ENCODE measurements at places on chromosomes 7 and 10. TPM values are rescaled to one million over a fixed set of nuclear protein-coding genes. Genes with fewer than 3 reads are reported as not detected.
A peak's percentile ranks its signal among the peaks of the same experiment; 100 is the strongest.

DNA sequence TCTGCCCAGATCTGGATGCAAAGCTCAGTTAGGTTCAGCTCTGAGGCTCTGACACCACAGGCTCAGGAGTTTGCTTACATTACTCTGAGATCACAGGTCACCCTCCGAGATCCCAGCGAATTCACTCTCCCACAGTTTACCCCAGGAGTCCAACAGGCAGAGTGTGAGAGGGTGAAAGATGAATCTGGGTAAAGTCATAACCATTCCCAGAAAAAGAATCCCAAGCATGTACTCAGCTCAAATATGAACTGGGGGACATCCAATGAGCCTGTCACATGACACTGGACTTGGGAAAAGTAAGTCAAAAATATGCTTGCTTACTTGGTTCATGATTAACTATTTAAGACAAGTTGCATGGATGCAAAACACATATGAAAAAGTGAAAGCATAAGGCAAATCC is 110.3 kb upstream of the ARID5B start:
- peak; percentile 29 for DNase-seq

DNA sequence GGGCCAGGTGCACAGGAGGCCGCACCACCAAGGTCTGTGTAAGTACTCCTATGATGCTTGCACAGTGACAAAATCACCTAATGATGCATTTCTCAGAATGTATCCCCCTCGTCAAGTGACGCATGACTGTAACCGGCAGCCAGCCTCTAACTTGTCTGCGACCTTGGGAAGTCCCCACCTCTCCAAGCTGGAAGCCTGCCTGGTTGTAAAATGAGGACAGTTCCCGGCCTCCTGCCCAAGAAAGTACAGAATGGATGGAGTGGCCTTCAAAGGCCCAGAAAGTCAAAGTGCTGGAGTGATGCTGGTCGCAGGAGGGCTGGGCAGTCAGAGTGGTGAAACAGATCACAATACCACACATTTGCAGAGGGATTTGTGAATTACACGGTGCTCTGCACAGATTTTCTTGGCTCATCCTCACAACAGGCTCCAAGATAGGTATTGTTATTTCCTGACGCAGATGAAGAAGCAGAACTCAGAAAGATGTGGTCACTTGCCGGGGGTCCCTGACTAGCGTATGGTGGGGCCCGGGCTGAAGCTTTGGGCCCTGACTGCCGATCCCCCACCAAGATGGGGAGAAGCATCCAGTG is 22.8 kb downstream of the SPOCK2 start:
- no peak for DNase-seq

DNA sequence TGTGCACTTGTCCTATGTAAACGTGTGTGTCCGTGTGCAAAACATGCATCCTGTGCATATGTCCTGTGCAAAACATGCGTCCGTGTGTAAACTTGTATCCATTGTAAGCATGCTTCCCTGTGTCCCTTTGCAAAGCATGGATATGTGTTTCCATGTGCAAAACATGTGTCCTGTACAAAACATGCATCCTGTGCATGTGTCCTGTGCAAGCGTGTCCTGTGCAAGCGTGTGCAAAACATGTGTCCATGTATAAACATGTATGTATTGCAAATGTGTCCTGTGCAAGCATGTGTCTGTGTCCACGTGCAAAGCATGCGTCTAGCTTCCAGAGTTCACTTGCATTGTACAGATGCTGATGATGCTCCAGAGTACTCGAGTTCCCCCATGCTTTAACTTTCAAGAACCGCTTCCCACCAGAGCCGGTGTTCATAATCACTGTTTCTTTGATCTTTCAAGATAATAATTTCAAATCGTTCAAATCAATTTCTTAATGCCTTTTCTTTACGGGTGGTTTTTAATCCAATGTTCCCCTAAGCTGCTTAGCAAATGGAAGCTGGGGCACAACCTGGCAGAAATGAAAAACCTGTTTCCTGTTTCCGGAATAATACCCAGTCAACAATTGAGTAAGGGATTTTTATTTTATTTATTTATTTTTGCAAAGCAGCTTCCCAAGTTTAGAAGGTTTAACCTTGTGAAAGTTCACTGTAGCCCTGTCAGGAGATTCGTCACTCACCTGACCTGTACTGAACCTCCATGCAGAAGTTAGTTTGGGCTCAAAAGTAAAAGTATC is 641 bp upstream of the ASB13 start:
- no peak for DNase-seq

GRCh38 chr7:108079648-108080591 is 50.2 kb downstream of the LAMB4 start:
- peak; percentile 66 for DNase-seq

DNA sequence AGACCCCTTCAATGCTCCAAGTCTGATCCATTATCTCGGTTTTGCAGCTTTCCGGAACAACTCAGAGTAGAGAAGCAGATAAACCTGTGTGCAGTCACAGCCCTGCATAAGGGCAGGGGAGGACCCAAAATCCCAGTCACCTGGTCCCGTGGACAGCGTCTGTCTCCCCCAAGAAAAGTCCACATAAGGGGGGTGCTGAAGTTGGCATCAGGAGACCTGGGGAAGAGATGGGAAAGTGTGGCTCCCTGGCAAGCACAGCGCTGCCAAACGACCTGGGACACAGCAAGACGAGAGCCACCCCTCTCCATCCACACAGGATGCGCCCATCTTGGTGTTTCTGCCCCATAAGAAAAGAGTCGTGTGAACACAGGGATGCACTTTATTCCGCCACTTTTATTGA is 27.9 kb downstream of the ASB13 start:
- no peak for DNase-seq

DNA sequence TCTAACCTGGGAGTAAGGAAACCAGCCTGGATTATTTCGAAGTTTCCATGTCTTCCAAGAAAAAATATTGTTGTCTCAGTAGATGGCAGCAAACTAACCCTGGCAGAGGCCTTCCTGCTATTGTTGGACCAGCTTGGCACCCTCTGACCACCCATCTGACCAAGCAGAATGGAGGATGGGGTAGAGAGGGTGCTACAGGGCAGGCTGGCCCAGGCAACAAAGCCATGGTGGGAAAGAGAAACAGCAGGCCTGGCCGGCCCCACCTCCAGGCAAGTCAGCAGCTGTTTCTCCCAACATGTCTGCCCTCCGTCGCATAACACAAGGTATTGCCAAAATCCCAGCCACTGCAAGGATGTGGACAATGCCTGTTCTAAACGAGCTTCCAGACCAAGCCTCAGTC is 95.0 kb downstream of the FAM53B start:
- peak; percentile 74 for DNase-seq

DNA sequence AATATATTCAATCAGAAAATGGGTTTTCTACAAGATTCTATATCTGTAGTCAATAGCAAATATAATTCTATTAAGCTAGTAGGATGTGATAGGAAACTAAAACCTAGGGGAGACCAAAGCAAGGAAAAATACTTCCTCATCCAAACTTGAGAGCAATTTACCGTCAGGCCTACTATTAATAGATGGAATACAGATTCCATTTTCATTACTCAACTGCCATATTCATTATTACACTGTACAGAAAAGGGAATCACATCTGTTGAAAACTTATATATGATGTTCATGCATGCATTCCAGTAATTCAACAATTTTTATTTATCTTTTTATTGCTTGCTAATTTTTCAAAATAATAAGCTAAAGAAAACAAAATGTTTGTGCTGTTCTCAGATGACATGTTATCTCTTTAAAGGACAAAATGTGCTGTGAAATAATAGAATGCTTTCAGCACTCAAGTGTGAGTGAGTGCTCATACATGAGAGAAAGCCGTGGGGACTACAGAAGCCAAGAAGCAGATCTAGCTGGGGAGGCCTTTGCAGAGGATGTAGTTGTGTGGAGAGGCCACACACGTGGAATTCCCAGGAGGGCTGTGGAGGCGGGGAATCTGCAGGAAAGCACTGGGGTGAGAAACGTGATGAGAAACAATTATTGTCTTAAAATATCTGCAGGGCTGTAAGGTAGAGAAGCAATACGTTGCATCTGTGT is 110.0 kb downstream of the EGFR start:
- peak; percentile 80 for DNase-seq

DNA sequence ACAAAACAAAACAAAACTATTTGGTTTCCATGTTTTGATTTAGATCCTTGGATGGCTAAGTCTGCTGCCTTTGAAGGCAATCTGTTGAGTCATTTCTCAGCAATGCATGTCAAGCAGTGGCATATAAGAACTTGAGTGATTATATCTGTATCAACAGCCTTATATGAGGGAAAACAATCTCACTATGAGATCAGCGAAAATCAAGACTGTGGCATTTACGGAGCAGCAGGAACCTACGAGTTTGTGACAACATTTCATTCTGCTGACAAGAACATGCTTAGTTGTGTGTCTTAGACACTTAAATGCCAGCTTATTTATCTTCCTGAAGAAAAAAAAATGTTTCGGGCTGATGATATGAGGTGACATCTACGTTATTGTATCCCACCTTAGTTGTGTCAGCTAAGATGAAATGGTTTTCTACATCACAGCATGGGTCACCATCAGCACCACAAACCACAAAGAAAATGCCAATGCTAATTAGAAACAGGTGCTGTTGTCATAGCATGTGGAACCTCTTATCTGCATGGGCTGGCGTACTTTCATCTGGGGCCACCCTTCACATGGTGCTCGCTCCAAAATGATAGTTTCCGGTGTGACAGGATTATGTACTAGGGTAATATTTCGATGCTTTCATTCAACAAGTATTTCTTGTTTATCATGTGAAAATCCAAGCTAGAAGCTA is 1085.5 kb downstream of the SORCS1 start:
- DNase-seq = no peak

DNA sequence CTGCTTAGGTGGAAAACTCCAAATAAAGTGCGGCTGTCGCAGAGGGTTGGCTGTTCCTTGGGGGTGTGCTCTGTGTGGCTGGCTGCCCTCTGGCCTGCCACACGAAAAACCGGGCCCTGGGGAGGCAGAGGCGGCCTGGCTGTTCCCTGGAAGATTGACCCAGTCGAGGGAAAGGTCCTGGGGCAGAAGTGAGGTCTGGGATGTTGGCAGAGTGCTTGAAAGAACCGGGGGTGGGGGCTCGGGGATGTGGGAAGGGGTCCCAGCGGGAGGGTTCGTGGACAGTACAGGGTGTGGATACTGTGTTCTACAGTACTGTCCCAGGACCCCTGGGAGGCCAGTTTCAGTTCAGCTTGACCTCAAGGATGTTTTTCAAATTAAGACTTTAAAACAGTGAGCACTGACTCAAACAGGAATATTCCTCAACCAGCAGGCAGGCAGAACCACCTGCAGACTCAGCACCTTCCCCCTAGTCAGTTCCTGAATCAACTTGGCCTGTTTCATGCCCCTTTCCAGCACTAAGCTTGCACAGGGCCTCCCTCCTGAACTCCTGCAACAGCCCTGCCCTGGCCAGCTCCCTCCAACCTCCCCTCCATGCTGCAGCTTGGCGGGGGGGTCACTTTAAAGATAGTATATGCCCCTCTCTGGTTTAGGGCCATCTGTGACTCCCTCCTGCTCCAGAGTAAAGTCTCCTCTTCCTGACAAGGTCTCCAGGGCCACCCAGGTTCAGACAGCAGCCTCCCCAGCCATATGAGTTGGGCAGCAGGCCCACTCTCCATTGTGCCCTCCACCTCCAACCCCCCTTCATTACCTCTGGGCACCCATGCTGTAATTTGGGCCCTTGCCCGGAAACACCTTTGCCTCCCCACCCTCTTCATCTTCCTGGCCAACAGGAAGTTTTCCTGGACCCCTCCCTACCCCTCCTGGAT is 3.2 kb upstream of the ATP6V1F start:
- no peak for DNase-seq

GRCh38 chr7:116231949-116232348 is 21.6 kb downstream of the TES start:
- DNase-seq = peak; percentile 58

DNA sequence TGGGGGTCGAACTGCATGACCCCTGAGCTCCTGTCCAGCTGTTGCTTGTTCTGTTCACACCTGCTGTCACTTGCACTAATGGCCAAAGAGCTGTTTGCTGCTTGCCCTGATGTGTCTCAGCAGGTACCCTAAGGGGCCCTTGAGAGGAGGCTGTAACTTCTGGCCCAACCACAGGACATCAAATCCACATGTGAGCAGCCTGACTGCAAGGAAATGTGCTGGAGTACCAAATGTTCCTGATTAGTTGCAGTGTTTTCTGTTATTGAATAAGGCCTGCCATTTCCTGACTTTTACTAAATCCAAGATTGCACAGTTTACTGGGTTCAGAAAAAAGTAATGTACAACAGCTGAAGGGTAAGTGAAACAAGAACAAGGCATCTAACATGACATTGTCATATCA is 91.7 kb upstream of the IL6 start:
- no peak for DNase-seq

GRCh38 chr10:103838862-103839518 is 16.4 kb downstream of the SH3PXD2A start:
- DNase-seq = no peak

GRCh38 chr7:155647302-155647701 is 2.8 kb downstream of the RBM33 start:
- no peak for DNase-seq

- no peak for DNase-seq
Observed at GRCh38 chr10:70540789-70541360, 61.7 kb downstream of the PRF1 start.

DNA sequence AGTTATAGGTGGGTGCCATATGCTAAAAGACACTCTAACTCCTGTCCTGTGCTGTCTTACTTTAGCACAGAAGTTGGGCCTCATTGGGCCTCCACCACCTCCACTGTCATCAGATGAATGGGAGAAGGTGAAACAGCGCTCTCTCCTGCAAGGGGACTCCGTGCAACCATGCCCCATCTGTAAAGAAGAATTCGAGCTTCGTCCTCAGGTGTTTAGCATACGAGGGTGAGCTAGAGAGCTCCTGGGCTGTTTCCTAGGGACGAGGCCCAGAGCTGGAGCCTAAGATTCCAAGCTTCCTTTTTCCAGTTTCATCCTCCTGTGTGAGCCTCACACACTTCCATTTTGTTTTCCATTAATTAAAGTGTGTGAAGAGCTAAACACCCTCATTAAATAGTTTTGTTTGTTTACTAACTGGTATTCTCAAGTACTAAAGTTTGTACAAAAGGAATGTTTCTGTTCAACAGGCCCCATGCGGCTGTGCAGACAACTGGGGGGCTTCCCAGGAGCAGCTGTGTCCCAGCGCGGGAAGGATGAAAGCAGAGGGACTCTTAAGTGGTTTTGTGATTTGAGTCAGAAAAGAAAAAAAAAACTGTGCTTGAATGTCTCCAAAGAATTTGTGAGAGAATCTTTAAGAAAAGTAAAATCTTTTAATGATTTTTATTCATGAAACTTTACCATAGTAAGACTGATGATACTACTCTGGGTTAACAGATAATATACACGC is 14.1 kb downstream of the RNF32 start:
- DNase-seq = no peak

Gene SKAP2
- total RNA-seq = 60.7 TPM

Gene TMEM225B
- total RNA-seq = not detected

Gene GNAT3
- not detected for total RNA-seq

Gene CUBN
- 0.69 TPM for total RNA-seq

Gene SYCE1
- total RNA-seq = not detected

Gene FOXI2
- total RNA-seq = not detected

Gene FAM13C
- 19.0 TPM for total RNA-seq

Gene GALNT17
- not detected for total RNA-seq

Gene COL1A2
- 986 TPM for total RNA-seq

Gene ASAH2B
- 3.3 TPM for total RNA-seq
